ENCODE measurements at places on chromosomes 4 and X.

GRCh38 chr4:126172126-126172525 lies 857.4 kb downstream of the FAT4 start:
- no peak for DNase-seq

DNA sequence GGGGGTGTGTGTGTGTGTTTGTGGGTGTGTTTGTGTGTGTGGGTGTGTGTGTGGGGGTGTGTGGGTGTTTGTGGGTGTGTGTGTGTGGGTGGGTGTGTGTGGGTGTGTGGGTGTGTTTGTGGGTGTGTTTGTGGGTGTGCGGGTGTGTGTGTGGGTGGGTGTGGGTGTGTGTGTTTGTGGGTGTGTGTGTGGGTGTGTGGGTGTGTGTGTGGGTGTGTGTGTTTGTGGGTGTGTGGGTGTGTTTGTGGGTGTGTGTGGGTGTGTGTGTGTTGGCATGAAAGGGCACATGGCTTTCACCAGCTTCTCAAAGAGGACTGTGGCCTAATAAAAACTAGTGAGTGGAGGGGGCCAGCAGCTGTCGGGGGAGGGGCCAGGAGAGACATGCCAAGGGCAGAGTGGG lies 25.3 kb upstream of the ZNF185 start:
- DNase-seq: no peak

DNA sequence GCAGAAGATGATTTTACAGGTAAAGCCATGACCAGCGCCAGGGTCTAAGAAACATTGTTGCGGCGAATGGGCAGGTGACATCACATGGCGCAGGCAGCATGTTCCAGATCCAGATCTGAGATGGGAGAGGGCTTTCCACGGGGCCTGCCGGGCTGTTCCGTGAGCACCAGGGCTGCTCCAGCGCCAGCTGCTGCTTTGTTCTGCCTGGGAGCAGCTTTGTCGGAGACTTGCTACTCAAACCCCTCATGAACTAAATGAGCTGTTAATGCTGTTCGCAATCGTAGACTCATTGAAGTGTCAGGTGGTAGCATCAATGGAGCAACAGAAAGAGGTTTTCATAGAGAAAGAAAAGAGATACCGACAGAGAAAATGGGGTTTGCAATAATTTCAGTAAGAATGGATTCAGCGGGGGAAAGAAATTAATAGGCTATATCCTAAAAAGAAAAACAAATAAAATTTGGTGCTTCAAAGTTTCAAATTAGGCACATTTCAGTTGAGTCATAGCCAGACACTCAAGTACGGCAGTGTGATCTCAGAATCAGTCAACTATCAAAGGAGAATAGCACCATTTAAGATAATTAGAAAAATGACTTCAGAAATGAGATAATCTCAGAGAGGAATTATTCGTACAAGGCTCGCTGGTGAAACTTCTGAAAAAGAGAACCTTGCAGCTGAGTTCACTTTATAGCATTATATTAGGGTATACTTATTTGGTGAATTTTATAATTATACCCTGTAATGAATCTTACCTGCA lies 23.9 kb downstream of the SORBS2 start:
- no peak for DNase-seq

GRCh38 chrX:96715481-96715880 lies 30.8 kb downstream of the DIAPH2 start:
- peak; percentile 1 for DNase-seq

- no peak for DNase-seq
Measured at GRCh38 chr4:26106776-26107175, 192.8 kb downstream of the SMIM20 start.

DNA sequence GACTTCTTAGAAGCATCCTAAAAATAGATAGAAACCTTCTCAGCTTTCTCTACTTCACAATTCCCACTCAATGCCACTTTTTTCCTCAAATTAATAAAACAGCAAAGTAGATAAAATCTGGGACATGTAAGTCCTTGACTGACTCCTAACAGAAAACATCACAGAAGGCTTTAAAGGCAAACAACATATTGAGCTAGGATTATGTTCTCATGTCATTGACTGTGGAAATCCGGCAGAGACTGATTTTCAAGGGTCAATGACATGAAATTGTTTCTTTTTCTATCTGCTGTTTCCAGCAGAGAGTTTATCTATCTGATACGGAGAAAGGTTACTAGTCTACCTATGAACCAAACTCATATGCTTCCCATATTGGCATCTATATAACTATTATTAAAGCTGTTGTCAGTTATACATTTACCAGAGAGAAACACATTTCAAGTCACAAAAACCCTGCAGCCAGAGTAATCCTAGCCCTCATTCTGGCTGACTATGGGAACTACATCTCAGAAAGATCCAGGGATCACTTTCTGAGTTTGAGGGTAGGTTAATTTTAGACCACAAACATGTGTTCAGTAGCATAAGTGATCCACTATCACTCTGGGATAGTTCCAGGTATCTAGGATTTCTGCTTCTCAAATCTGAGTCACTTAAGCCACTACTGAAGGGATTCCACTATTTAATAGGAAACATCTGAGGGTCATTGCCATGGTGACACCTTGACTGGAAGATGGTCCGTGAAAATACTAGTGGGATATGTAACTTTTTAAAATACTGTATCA lies 147.6 kb downstream of the PPP3CA start:
- DNase-seq: no peak

GRCh38 chr4:12595986-12596385 lies 888.2 kb downstream of the RAB28 start:
- no peak for DNase-seq

GRCh38 chrX:151970661-151971060 lies 3.8 kb downstream of the GABRE start:
- DNase-seq: peak; percentile 88

GRCh38 chrX:43108828-43109227 lies 330.9 kb upstream of the PPP1R2C start:
- no peak for DNase-seq

GRCh38 chr4:184000457-184001396 lies 95.6 kb downstream of the STOX2 start:
- no peak for DNase-seq

- no peak for DNase-seq
Measured at GRCh38 chr4:153018031-153018430, 81.9 kb downstream of the FHDC1 start.

DNA sequence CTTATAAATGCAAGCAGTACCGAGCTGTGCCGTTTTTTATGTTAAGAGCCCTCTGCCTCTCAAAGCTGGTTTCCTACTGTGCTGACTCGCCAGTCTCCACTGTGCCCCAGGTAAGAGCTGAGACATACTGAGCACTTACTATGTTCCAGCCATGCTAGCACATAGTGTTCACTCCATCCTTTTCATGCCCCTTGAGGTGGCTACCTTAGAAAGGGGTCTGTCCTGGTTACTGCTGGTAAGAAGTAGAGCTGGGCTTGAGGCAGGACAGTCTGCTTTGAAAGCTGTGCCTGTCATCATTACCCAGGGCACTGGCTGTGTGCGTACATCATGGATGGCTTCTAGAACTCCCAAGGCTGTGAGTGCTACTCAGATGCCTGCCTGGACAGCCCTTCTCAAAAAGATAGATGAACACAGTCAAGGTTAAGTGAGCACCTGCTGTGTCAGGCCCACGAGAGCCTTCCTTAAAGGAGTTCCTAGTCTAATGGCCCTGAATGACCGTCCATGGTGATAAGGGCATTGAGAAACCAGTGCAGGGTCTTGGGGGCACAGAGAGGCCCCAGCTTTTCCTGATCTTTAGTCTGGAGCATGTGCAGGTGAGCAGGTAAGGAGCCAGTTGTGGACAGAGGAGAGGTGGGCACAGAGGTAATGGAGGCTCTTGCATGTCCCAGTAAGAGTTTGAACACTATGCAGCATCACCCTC lies 1.6 kb downstream of the STK32B start:
- no peak for DNase-seq

DNA sequence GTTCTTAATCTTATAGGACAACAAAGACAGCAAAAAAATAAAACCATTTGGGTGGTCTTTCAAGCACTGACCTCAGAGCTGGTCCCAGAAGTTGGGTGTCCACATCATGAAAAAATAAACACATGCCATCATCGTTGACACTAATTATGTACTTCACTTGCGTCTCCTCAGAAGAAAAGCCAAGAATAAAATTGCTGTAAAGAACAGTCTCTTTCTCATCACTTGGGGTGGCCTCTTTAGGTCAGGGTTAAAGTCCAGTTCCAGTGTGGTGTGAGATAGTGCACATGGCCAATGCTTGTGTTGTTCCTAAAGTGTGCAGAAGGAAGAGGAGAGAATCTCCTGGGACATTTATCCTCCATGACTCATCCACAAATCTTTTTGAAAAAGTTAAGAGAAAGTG lies 49.5 kb upstream of the IBSP start:
- DNase-seq: no peak

DNA sequence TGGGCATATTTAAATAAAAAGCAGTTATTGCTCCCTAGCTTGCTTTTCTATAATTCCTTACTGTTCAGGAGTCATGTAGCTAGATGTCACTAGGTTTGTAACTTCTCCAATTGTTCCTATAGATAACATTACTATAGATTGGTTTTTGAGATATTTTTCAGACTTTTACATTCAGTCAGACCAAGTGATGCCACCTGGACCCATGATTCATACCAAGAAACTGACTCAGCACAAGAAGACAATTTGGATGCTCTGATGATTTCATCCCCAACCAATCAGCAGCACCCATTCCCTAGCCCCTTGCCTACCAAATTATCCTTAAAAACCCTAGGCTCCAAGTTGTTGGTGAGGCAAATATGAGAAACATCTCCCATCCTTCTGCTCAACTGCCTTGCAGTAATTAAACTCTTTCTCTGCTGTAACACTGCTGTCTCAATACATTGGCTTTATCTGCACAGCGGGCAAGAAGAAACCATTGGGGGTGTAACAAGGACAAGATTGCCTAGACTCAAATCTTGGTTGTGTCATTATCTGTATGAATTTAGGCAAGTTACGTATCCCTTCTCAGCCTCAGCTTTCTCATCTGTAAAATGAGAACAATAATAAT lies 11.8 kb upstream of the NEIL3 start:
- DNase-seq: no peak

DNA sequence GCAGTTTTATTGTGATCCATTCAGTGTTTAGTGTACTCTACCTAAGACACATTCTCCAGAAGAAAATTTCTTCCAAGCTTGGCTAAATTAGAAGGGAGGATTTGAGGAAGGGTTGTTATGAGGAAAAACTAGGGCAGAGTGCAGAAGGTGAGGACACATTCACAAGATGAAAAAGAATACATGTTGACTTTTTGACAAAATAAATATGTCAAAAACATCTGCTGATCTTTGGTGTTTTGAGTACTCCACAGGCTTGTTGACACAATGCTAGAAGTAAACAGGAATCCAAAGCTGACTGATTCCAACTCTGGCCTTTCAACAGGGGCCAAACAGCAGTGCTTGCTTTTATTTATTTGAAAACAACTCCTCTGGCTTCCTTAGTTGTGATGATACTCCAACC lies 125.8 kb upstream of the SLC7A11 start:
- no peak for DNase-seq

- DNase-seq: no peak
Measured at GRCh38 chr4:147244786-147245185, 236.1 kb upstream of the EDNRA start.

DNA sequence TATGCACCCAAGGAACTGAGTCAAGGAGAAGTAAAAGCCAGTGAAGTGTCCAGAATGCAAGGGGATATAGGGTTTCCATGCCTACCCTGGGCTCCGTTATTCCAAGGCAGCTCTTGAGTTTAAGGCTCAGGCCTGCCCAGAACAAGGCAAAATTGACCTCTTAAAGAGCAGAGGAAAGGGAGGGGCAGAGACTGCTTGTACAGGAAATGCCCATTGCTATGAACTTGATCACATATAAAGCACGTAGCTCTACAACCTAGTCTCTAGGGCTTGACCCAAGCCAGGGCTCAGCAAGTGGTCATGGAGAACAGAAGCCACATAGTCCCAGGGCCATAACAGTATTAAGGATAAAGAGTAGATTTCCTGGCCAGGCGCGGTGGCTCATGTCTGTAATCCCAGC lies 58.2 kb upstream of the MSN start:
- DNase-seq: no peak

DNA sequence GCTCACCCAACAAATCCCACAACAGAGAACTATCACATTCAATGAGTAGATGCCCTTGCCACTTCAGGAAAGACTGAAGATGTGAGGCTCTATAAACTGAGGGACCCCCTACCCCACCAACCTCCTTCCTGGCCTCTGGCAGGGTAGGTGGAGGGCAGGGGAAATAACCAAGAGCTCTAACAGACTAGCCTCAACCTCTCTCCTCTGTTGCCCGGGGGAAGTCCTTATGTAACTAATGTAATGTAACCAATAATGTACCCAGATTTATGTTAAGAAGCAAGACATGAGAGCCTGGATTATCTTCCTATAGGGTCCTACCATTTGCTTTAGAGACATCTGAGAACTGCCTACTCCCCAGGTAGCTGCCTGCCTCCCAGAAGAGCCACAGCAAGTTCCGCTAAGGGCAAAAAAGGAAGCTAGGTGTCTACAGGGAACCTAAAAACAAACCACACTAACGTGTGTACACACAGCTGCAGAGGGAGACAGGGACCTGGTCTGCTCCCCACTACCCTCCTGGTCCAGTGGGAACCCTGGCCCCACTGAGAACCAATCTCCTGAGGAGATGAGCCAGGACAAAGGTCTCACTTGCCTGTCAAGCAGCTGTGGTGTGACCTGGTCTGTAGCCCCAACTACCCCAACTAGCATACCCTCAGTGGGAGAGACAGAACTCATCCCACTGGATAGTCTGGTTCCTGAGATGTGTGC lies 17.7 kb downstream of the OTUD5 start:
- DNase-seq: no peak

DNA sequence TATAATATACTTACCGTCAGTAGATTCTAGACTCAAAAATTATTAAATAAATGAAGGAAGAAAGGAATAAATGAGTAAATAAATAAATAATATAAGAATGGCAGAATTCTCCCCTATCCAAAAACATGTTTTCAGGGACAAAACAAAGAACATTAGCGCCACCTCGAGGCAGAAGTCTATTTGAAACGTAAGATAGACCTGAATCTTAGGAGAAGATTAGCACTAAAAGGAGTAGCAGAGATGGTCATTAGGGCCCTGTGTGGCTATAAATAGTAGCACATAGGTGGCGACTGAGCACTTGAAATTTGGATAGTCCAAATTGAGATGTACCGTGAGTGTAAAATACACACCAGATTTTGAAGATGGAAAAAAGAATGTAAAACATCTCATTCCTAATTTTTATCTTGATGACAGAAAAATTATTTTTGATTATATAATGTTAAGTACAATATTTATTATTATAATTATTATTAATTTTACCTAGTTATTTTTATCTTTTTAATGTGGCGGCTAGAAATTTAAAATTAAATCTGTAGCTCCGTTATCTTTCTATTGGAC lies 24.3 kb upstream of the SRD5A3 start:
- DNase-seq: peak; percentile 31

DNA sequence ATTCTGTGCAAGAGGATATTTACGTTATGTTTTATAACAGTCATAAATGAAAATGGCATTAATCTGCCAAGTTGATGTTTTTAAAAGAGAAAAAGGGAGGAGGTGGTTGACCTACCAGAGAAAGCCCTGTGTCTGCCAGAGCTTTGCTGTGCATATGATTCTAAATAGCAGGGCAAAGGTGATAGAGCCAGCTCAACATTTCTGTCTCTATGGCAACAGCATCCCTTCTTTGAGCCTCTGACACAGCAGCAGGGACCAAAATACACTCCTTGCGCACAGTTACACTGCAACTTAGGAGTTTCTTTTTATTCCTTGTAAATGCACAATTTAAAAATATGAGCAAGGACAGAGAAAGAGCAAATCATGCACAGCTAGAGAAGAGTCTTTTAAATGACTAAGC lies 133.3 kb upstream of the RAI2 start:
- no peak for DNase-seq
